ENCODE measurements at places on chromosomes 7 and 10. TPM values are rescaled to one million over a fixed set of nuclear protein-coding genes. Genes with fewer than 3 reads are reported as not detected.

DNA sequence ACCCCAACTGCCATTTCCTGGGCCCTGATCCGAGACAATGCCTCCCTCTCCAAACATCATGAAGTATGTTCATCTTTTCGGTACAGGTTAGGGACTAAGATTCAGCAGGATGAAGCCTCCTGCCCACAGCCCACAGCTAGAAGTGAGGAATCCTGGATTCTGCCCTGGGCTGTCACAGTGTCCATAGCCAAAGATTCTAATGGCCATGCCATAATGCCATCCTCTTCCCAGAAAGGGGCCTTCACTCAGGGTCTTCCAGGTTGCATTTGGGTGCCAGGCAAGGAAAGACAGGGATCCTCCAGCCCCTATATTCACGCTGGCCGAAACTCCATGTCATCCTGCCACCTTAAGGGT is 15.7 kb upstream of the ZMIZ1 start:
- DNase-seq: no peak

Gene PIP
- not detected for total RNA-seq

DNA sequence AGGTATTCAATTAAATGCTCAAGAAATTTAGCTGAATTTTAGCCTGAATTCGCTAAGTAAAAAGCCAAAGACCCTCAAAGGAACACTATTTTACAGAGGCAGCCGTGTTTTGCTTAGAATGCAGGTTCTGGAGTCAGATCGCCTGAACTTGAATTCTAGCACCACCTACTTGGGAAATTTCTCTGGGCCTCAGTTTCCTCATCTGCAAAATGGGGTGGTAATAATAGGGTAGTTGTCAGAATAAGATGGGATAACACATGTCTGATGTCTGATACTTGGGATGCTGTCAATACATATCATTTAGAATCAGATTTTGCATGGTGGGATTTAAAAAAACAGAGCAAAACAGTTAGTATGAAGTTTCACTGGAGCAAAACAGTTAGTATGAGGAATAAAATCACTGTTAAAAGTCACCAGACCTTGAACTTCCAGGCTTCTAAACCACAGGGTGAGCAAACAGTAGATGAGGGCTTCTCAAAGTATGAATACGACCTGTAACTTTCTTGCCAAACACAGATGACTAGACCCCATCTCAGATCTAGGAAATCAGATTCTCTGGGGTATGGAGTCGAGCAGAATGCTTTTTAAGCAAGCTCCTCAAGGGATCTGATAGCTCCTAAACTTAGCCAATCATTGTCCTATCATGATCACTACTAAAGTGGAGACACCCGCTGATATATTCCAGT is 75.4 kb downstream of the ATXN7L1 start:
- no peak for DNase-seq

DNA sequence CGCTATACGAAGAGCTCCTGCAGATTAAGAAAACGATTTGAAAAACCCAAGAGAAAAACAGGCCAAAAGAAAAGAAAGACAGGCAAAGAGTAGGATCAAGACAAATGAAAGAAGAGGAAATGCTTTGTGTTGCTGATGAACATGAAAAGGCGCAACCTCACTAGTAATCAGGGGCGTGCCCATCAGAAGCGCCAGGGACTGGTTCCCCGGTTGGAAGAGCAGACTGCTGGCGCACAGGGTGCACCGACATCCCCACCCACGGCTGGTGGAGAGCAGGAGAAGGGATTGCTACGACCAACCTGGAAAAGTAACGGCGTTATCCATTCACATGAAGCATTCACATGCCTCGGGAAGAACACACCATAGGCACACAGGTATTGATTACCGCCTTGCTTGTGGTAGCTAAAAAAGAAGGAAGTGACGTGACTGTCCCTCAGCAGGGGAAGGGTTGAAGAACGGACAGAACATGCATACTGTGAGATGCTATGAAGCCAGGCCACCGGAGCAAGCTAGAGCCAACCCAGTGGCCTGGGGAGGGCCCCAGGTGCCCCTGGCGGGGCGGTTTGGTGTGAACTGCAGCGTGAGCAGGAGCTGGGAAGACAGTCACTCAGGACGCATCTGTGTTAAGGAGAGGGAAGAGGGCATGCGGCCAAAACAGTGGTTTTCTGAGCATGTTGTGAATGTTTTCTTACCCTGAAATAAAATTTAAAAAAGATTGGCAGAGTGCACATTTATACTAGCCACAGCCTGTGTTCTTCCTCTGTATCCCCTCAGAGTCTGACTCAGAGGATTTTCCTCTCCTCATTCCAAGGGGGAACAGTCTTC is 18.3 kb downstream of the AGAP3 start:
- no peak for DNase-seq

DNA sequence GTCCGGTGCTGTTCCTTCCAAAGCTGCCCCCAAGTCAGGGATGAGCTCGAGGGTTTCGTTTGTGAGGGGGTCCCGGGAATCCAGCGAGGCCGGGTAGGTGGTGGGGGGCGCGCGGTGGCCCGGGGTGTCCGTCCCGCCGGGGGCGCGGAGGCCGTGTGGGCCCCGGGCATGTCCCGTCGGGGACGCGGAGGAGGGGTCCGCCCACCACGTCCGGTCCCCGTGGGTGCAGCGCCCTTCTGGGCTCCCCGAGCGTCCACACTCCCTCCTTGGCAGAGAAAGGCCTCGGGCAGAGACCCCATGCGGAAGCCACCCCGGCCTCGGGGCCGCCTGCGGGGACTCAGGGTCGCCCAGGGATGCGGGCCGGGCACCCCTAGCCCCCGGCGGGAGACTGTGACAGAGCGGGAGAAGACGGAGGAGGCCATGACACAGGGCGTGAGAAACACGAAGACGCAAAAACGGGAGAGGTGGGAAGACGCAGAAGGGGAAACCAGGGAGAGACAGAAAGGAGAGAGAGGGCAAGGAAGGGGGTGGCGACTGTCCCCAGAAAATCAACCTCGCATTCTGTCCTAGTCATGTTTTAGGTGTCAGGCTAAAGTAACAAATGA is 640 bp upstream of the ZNF425 start:
- no peak for DNase-seq

GRCh38 chr10:10542477-10542876 is 475.2 kb upstream of the CELF2 start:
- DNase-seq: no peak

DNA sequence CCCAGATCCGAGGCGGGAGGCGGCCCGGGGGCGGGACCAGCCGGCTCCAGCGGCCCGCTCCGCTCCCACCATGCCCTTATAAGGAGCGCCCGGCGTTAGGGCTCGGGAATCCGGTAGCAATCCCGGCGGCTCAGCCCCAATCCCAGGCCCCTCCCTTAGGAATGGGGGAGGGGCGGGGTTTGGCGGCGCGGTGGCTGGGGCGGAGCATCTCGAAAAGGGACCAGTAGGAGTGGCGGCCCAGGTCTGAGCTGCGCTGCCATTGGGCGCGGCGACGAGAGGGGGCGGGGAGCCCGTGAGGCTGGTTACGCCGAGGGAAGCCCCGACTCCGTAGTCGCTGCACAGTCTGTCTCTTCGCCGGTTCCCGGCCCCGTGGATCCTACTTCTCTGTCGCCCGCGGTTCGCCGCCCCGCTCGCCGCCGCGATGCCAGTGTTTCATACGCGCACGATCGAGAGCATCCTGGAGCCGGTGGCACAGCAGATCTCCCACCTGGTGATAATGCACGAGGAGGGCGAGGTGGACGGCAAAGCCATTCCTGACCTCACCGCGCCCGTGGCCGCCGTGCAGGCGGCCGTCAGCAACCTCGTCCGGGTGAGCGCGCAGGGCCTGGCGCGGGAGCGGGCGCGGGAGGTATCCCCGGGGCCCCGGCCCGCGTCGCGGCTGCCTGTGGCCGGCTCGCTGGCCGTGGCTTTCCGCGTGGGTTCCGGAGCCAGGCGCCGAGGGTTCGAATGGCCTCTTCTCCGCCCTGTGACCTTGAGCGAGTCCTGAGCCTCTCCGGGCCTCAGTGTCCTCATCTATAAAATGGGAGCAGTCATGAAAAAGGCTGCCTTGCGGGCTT is at the start of gene VCL:
VCL (plus strand) TSS at position 330 of the 836 bp plus-strand sequence; CDS start at position 422, 92 bp downstream.
- no peak for DNase-seq

DNA sequence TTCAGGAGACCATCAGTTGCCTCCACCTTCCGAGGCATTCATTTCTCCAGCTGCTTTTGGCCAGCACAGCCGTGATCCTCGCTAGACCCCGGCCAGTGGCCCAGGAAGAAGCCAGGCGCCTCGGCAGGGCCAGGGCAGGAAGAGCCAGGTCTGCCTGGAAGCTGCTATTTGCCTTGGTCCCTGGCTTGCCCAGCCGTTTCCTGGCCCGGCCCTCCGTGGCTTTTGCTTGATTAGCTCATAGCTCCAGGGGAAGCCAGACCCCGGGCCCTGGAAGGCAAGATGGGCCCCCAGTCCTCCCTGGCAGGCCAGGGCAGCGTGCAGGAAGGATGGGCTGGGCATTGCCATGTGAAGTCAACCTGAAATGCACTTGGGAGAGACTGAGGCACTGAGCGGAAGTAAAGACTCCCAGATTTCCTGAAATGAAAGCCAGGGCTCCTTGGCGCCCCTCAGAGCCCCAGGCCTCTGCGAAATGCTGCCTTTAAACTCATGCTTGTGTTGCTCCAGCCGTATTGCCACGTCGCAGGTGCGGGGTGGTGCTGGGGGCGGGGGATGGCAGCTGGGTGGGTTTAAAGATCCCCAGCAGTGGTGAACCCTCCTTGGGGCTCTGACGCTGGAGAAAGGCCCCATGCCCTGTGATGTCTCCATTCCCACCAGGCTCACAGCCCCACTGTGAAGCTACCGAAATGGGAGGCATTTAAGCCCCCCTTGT is 160.6 kb downstream of the GRK5 start:
- no peak for DNase-seq

DNA sequence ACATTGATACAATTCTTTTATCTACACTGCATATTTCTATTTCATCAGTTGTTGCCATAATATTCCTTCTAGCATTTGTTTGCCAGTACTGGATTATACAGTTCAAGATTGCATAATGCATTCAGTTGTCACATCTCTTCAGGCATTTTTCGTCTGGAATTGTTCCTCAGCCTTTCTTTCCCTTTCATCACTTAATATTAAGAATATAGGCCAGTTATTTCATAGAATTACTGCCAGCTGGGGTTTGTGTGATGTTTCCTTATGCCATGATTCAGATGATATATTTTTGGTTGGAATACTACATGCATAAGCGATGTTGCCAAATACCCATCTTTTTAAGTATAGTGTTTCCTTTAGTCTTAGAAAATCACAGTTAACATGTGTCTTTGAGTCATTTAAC is 20.8 kb downstream of the KIFBP start:
- no peak for DNase-seq

Gene LRRN3
- 0.76 TPM for total RNA-seq

DNA sequence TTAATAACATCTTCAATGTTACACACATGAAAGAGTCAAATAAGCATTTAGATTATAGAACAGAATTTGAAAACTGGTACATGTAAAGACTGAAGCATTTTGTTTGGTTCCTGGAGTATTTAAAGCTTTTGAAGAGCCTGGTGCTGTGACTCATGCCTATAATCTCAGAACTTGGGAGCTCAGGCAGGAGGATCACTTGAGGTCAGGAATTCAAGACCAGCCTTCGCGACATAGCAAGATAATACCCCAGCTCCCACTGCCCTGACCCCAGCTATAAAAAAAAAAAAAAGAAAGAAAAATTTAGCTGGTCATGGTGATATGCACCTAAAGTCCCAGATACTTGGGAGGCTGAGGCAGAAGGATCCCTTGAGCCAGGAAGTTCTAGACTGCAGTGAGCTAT is 87.8 kb downstream of the HDAC9 start:
- DNase-seq: no peak

DNA sequence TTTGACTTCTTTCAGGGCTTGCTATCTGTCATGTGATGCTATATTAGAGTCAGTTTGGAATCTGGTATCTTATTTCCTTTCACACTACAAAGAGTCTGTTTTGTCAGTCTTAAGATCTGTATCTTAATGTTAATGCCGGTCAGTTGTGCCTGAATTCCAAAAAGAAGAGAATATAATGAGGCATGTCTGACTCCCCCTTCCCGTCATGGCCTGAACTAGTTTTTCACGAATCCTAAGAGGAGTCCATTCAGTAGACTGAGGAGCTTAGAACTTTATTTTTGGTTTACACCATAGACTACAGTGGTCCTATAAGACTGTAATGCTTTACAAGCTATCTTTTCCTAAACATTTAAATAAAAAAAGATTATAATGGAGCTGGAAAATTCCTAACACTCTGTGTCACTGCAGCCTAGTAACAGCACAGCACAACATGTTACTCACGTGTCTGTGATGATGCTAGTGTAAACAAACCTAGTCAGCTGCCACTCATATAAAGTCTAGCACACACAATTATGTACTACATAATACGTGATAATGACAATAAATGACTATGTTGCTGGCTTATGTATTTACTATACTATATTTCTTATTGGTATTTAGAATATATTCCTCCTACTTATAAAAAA is 50.6 kb downstream of the VPS41 start:
- peak; percentile 20 for DNase-seq

- DNase-seq: no peak
These were observed 10.4 kb downstream of the HDAC9 start for GRCh38 chr7:18505870-18506460.

Gene MMD2
- total RNA-seq: not detected

DNA sequence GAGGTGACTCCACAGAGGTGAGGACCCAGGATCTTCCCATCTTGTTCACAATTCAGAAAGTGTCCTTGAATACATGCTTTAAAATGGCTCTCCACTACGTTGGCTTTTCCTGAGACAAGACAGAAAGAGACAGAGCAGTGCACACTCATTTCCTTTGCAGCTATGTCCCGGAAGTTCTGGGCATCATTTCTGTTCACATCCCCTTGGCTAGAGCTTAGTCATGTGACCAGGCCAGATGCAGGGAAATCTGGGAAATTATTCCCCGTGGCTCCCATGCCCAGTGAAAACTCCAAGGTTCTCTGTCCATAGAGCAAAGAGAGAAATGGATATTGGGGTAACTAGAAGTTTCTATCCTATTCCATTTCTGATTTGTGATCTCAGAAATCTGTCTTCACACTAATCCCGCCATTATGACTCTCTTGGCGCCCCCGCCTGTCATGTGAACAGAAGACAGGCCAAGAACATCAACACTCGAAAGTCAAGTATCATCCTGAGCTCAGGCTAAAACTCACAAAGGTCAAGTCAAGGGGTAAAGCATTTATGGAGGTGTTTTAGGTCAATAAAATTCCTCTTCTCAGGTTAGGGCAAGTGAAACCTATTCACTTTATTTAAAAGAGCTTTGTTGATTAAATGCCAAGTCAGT is 251.4 kb upstream of the HABP2 start:
- no peak for DNase-seq

- no peak for DNase-seq
These were observed 30.1 kb upstream of the POT1 start for GRCh38 chr7:124959676-124960075.

DNA sequence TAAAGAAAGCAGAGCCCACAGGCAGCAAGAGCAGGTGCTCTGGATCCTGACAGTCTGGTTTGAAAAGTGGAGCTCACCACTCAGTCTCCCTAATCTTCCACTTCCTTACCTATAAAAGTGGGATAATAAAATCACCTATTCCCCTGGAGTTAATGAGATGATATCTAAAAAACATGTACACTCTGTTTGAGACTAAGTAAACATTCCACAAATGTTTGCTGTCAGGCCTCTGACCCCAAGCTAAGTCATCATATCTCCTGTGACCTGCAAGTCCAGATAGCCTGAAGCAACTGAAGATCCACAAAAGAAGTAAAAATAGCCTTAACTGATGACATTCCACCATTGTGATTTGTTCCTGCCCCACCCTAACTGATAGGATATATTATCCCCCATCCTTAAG is 1324.5 kb downstream of the XPNPEP1 start:
- DNase-seq: no peak

GRCh38 chr10:16976803-16977202 is 152.8 kb downstream of the CUBN start:
- DNase-seq: no peak

Gene OLAH
- total RNA-seq: 0.34 TPM

All from glomerular endothelial cell (primary cell).